Endodermal cell (in vitro differentiated cells): ENCODE measurements at places on chromosomes 11 and 22.
A peak's percentile ranks its signal among the peaks of the same experiment; 100 is the strongest.

- H3K27ac ChIP-seq: no peak overlapping the region
- no peak for DNase-seq
- H3K4me3 ChIP-seq: no peak overlapping the region
- peaks cover 75% of the 10 kb centered on the region for H3K36me3 ChIP-seq
- H3K4me1 ChIP-seq: peaks cover 3% of the 10 kb centered on the region
These were observed 13.7 kb downstream of the NARS2 start for GRCh38 chr11:78560826-78561484.

DNA sequence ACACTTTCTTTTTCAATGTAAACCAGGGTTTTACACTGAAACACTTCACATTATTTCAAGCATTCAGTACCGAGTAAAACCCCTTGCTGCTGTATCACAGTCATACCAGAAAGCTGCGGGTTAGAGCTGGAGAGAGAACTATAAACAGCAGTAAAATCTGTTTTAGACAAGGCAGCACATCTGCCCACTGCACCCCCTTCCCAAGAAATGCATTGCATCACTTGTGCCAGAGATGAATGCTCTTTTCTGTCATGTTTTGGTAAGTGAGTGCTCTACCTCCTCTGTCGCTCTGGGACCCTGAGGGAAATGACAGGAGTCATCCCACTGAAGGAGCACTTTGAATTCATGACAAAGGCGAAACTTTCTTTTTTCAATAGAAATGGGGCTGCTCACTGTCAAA lies 107.2 kb downstream of the MAML2 start:
- no peak overlapping the region for H3K27ac ChIP-seq
- H3K4me3 ChIP-seq: no peak overlapping the region
- H3K4me1 ChIP-seq: peaks cover 28% of the 10 kb centered on the region
- no peak for DNase-seq
- no peaks in the 10 kb centered on the region for H3K36me3 ChIP-seq

- DNase-seq: no peak
- H3K4me3 ChIP-seq: no peak overlapping the region
- H3K4me1 ChIP-seq: no peaks in the 10 kb centered on the region
These were observed 56.6 kb downstream of the ST14 start for GRCh38 chr11:130216221-130216550.

DNA sequence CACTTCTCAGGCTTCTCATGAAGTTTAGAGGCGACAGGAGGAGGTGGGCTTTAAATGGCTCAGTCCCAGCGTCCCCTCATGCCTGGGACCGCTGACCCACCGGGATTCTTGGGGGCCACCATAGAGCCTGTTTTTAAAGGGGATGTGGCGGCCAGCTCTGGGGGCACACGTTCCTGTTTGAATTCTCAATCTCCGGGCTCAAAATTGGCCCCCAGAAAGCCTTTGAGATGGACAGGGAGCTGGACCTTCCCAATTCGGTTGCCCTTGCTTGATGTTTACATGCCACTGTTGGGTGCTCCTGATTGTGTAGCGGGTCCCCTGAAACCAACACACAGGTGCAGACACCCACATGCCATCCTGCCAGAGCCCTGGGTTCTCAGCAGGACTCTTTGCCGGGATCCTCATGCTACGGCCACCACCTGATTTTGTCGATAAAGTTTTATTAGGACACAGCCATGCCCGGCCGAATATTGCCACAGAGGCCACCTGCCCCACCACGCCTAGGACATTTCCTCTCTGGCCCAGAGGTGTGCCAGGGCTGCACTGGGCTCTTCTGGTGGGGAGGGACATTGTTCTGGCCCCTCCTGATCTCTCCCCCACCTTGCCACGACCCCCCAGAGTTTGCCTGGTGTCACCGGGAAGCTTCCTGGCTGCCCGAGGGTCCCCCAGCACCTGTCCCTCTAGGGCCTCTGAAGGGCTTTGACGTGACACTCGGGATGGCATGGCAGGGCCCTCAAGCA lies 71.6 kb downstream of the KCNQ1 start:
- H3K27me3 ChIP-seq: no peaks in the 10 kb centered on the region
- no peak overlapping the region for H3K27ac ChIP-seq
- H3K36me3 ChIP-seq: no peaks in the 10 kb centered on the region
- H3K4me3 ChIP-seq: no peak overlapping the region
- peaks cover 11% of the 10 kb centered on the region for H3K4me1 ChIP-seq

GRCh38 chr11:133843454-133843987 lies 1.8 kb downstream of the SPATA19 start:
- no peak for DNase-seq
- H3K4me1 ChIP-seq: peaks cover 3% of the 10 kb centered on the region
- H3K4me3 ChIP-seq: no peak overlapping the region
- no peaks in the 10 kb centered on the region for H3K36me3 ChIP-seq

GRCh38 chr11:94513091-94513490 lies 830 bp downstream of the C11orf97 start:
- no peak overlapping the region for H3K4me3 ChIP-seq
- no peaks in the 10 kb centered on the region for H3K4me1 ChIP-seq
- no peaks in the 10 kb centered on the region for H3K36me3 ChIP-seq
- DNase-seq: no peak

DNA sequence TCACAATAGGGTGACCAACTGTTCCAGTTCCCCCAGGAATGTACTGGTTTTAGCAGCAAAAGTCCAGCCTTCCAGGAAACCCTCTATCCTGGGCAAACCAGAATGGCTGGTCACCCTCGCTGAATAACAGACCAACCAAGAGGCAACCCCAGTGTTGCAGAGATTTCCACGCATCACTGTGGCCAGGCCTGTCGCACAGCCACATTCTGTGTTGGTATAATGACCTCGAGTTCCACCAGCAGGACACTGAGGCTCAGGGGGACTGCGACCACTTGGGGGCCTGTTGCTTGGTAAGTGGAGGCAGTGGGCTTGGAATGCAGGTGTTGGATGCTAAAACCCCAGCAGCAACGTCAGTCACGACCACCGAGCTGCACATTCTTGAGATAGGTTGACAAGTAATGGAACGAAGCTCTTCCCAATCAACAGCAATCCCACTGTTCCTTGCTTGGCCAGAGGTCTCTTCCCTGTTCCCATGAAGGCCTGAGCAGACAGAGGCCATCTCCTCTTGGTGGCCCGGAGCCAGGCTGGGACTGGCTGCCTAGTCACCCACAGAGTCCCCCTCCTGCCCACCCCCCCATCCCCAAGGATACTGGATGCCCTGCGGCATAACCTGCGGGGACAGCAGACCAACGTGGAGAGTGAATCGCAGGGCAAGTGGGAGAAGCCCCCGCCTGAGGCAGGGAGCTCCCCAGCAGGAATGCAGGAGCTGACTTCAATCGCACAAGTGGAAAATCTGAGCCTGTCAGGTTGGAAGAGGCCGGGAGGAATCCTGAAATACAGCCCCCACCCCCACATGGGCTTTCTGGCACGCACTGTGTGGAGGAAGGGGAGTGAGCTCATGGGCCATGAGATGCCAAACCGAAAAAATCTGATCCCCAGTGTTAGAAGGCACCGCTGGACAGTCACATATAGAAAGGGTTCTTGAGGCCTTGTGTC lies 43.4 kb upstream of the MN1 start:
- H3K4me3 ChIP-seq: no peak overlapping the region
- no peaks in the 10 kb centered on the region for H3K27me3 ChIP-seq
- H3K4me1 ChIP-seq: peaks cover 7% of the 10 kb centered on the region
- peak; percentile 44 for DNase-seq
- no peak overlapping the region for H3K27ac ChIP-seq

GRCh38 chr11:68925611-68926010 lies 21.9 kb downstream of the IGHMBP2 start:
- H3K36me3 ChIP-seq: peaks cover 93% of the 10 kb centered on the region
- no peak for DNase-seq
- H3K4me3 ChIP-seq: peak overlapping the region; percentile 61
- H3K27ac ChIP-seq: no peak overlapping the region
- H3K27me3 ChIP-seq: no peaks in the 10 kb centered on the region

DNA sequence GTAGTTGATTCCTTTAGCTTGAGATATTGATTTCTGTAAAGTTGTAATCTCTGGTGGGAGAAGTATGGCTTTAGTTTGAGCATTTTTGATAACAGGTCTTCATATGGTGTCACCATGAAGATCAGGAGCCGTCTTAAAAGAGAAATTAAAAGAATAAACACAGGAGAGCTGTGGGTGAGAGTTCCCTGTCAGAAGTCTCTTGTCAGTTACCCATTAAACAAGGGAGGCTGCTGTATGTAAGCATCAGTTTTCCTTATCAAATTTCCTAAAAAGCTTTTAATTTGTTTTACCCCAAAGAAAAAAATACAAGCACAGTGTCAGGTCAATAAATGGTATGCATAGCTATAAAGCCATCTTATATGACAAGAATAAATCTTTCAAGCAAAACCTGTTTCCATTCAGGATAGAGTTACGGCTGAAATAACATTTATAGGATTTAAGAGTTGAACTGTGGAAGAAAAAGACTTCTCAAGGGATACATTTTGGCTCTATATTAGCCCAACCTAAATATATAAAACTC lies 767.5 kb downstream of the JRKL start:
- H3K4me1 ChIP-seq: no peaks in the 10 kb centered on the region
- DNase-seq: no peak

- H3K4me1 ChIP-seq: no peaks in the 10 kb centered on the region
- H3K36me3 ChIP-seq: peaks cover 3% of the 10 kb centered on the region
- no peak for DNase-seq
- no peak overlapping the region for H3K27ac ChIP-seq
These were observed 3.3 kb downstream of the TTLL1 start for GRCh38 chr22:43085658-43086606.

DNA sequence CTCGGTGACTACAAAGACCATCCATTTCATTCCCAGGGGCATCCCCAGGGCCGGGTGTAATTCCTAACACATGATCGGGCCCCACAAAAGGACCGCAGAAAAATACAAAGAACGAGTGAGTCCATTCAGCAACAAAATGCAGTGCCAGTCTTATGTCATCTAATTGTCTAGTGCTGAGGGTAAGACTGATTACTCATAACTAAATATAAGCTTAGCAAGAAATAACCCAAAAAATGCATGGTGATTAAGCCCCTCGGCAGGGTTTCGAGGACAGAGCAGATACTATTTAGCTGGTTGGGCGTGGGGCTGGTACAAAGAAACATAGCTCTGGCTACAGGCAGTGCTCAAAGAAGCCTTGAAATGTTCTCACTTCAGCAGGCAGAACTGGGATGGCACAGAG lies 1078.9 kb downstream of the OPCML start:
- no peak overlapping the region for H3K27ac ChIP-seq
- H3K27me3 ChIP-seq: no peaks in the 10 kb centered on the region
- no peak overlapping the region for H3K4me3 ChIP-seq
- no peaks in the 10 kb centered on the region for H3K36me3 ChIP-seq
- DNase-seq: peak; percentile 24
- peaks cover 11% of the 10 kb centered on the region for H3K4me1 ChIP-seq

- H3K4me3 ChIP-seq: no peak overlapping the region
- no peaks in the 10 kb centered on the region for H3K27me3 ChIP-seq
- peaks cover 7% of the 10 kb centered on the region for H3K4me1 ChIP-seq
- H3K36me3 ChIP-seq: peaks cover 19% of the 10 kb centered on the region
These were observed 1.9 kb downstream of the TPP1 start for GRCh38 chr11:6617315-6617781.

- H3K36me3 ChIP-seq: no peaks in the 10 kb centered on the region
- H3K4me1 ChIP-seq: no peaks in the 10 kb centered on the region
- peaks cover 100% of the 10 kb centered on the region for H3K27me3 ChIP-seq
These were observed 2.4 kb downstream of the BSX start for GRCh38 chr11:122979103-122979814.

GRCh38 chr11:2961080-2961479 lies 31.0 kb downstream of the NAP1L4 start:
- DNase-seq: peak; percentile 47
- H3K4me1 ChIP-seq: no peaks in the 10 kb centered on the region
- H3K27ac ChIP-seq: peak overlapping the region; percentile 40

DNA sequence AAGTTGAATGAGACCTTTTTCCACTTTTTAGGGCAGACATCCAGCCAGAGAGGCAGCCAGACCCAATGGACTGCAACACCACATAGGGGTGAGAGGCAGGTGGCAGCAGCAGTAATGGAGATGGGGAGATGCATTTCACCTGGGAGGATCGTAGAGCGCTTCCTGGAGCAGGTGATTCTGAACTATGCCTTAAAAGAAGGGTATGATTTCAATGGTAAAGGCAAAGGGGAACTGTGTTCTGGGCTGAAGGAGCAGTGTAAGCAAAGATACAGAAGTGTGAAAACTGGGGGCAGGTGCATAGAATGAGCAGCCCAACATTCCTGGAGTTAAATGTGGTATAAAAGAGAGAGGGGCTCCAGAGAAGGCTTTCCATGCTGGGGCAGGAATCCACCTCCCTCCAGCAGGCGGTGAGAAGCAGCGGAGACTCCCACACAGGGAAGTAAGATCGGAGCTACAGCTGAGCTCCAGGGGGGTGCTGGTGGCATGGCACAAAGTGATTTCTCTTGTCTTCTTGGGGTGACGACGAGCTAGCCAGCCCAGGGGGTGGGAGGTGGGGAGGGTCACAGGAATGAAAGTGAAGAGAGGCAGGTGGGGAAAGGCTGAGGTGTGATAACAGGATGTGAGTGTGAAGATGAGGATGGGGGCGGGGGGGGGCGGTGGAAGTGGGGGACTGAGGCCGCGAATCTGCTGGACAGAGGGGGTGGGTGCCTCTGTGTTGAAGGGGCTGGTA lies 4.3 kb upstream of the SERHL2 start:
- peak overlapping the region; percentile 8 for H3K27ac ChIP-seq
- H3K36me3 ChIP-seq: no peaks in the 10 kb centered on the region
- DNase-seq: peak; percentile 64
- H3K27me3 ChIP-seq: no peaks in the 10 kb centered on the region
- peak overlapping the region; percentile 28 for H3K4me3 ChIP-seq

GRCh38 chr22:26579331-26579886 lies 10.5 kb downstream of the TPST2 start:
- no peak for DNase-seq
- H3K36me3 ChIP-seq: peaks cover 19% of the 10 kb centered on the region
- H3K27me3 ChIP-seq: no peaks in the 10 kb centered on the region
- no peaks in the 10 kb centered on the region for H3K4me1 ChIP-seq
